ENCODE measurements at places on chromosomes 2 and 18. TPM values are rescaled to one million over a fixed set of nuclear protein-coding genes. Genes with fewer than 3 reads are reported as not detected.

- H3K36me3 ChIP-seq, result no peaks in the 10 kb centered on the region
- H3K27ac ChIP-seq, result no peak overlapping the region
Observed at GRCh38 chr18:28357766-28358401, 181.0 kb upstream of the CDH2 start.

DNA sequence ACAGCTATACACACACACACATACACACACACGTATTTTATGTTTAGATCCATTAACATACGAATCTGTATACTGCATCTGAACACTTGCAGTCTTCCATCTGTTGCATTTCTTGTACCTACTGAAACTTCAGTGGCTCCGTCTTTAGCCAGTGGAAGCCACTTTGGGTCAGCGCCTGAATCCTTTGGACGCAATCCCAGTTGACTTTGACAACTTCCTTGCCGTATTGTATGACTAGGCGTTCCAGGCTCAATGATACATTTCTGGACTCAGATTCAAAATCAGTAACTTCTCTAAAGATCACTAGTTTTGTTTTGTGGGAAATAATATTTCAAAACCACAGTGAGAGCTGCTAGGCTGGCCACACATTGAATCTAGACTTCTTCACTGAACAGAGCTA is 101.5 kb upstream of the GPC1 start:
- no peak overlapping the region for H3K27ac ChIP-seq
- peaks cover 18% of the 10 kb centered on the region for H3K27me3 ChIP-seq
- no peak overlapping the region for H3K4me3 ChIP-seq
- H3K4me1 ChIP-seq, result no peaks in the 10 kb centered on the region

The CCDC85A gene
- total RNA-seq, result not detected

The STAM2 gene
- total RNA-seq, result 20.1 TPM

- H3K27ac ChIP-seq, result peak overlapping the region; percentile 63
- no peaks in the 10 kb centered on the region for H3K36me3 ChIP-seq
- H3K4me3 ChIP-seq, result no peak overlapping the region
Observed at GRCh38 chr2:20595439-20596192, 55.3 kb downstream of the HS1BP3 start.

Measured in activated CD4-positive, alpha-beta T cell treated with anti-CD3 and anti-CD28 coated beads, Interleukin-2, amount 10 ng/mL, durations not matched to agents 7 days and 5 days (primary cell).